NCI-H2029 treated with DMSO at 0.1 percent for 48 hours (cell line): ENCODE measurements at places on chromosomes 16 and 17.

GRCh38 chr16:70715055-70715858 is 29.4 kb upstream of the MTSS2 start:
- DNase-seq, result no peak

DNA sequence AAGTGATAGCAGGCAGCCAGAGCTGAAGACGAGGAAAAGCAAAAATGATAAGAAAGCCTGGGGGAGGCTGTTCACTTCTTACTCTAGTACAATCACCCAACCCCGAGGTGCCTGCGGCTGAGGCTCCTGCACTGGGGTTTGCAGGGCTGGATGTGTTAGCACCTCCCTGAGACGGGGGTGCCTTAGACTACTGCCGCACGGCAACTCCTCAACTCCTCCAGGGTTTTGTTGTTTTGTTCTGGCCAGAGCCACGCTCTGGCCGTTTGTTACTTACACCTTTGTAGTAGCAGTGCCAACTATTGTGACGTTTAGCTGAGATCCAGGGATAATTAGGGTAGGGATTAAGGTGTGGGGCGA is 51.5 kb downstream of the LDHD start:
- DNase-seq, result no peak

DNA sequence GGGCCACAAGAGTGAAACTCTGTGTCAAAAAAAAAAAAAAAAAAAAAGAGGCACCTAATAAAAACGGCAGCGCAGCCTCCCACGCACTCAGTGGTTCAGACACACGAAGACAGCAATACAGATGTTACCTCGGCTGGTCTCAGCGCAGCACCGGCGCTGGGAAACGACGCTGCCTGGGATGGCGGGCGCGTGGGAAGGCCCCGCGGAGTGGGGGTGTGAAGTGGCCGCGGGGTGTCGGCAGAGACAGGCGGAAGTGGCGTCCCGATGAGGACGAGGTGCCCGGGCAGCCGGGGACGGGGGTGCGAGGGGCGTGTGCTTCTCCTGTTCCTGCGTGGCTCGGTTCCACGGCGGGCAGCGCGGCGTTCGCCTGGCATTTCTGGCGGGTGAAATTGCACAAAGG is 179.4 kb downstream of the BANP start:
- DNase-seq, result no peak

DNA sequence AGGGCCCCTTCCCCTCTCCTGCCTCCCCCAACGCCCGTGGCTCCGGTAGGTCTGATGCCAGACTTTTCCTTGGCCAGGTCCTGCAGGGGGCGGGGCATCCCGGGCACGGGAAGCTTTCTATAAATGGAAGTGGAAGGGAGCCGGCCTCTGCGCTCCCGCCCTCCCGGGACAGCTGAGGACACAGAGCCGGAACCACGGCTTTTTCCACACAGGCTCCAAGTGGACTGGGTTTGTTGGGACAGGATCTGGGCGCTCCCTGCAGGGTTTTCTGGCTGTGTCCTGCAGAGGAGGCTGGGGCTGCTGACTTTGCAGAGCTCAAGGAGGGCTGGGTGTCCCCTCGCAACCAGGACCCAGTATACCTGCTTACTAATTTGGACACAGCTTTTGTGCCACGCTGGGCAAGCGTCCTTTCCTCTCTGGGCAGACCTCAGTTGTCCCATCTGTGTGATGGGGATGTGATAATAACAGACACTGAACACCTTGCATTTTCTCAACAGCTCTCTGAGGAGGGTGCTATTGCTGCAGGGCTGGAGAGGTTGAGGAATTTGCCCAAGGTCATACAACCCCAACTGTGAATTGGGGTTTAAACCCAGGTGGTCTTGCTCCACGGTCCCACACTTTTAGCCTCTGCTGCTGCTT is 1.8 kb downstream of the TNS4 start:
- DNase-seq, result peak; percentile 74

DNA sequence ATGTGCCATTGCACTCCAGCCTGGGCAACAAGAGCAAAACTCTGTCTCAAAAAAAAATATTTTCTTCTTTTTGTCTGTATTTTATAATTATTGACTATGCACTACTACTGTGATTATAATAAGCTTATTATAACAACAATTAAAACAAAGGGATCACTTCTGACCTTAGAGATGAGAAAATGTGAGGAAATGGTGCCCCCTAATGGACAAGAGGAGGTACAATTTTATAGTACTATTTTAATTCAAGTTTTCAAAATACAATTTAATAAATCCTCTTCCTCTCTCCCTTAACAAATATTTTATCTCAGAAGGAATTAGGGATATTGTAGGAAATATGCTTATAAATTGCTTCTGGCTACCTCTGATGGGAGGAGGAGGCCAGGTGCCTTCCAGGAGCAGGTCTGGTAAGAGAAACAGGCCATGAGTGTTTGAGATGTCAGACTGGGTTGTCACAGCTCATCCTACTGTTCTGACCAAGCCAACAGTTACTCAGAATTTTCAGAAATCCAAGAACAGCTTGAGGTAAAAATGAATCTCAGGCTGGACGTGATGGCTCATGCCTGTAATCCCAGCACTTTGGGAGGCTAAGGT is 14.0 kb downstream of the VPS53 start:
- DNase-seq, result peak; percentile 5

DNA sequence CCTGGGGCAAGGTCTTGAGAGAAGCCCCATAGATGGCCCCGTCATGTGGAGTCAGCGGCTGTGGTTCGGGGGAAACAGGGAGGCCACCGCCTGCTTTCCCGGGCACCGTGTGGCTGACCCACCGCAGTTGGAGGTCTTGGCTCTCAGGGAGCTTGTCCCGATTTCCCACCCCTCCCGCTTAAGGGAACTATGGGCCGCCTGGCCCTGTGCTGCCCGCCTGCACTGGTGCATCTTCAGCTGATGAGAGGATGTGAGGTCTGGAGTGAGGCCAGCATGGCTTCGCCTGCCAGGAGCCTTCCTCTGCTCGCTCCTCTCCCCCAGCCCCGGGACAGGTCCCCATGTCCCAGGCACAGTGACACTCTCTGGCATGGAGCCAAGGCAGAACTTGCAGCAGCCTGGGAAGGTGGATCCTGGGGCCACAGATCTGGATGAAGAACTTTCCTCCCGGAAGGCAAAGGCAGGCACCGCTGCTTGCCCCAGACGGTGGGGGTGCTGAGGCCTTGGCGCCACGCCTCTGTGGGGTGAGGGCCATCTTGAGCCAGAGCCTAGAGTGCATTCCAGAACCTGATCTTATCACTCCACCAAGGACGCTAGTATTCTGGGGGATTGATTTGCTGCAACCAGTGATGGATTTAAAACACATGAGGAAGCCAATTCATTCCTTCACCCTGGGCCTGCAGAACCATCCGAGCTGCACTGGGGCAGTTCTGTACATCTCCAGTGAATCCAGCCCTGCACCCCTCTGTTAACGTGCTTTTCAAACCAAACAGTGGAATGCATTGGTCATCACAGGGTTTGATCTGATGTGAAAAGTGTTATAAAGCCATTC is 178.6 kb upstream of the TNRC6C start:
- no peak for DNase-seq

GRCh38 chr17:288802-289356 is 63.7 kb downstream of the RPH3AL start:
- DNase-seq, result no peak

- DNase-seq, result no peak
Observed at GRCh38 chr16:50999181-50999580, 151.9 kb downstream of the SALL1 start.
